ENCODE measurements at places on chromosomes 13 and 19.

GRCh38 chr19:35533822-35534392, 651 bp downstream of the GAPDHS start:
- DNase-seq, result peak; percentile 71

DNA sequence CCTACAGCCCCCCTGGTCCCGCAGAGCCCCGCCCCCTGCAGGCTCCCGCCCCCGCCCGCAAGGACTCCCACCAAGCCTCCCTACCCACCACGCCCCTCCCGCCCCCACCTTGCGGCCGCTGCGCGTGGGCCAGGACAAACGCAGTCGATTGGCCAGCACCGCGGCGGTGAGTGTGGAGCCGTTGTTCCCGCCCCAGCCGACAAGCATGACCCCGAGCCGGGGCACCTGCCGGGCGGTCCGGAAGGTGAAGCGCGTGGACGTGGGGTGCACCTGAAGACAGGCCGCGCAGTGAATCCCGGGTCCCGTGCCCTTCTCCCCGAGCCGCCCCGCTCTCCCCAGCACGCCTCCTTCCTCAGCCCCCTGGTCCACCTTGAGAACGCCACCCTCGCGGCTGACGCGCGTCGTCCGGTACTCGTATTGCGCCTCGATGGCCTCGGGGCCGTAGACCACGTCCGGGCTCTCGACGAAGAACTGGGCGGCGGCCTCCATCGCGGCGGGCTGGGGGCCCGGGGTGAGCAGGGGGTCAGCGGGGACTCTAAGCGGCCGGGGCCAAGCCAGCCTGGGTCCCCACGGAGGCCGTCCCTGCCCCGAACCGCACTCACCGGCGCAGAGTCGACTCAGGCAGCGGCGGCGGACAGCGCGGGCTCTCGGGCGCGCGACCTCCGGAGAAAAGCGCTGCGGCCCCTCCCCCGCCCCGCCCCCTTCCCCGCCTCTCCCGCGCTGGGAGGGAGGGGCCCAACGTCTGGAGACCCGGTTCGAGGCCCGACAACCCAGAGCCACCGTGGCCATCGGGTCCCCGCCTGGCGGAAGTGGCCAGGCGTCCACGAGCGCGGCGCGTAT, at the start of gene ISYNA1:
TSS of gene ISYNA1 (minus strand) at position 643 of the 840 bp plus-strand sequence. CDS start at position 489, 154 bp downstream.
- peak; percentile 73 for DNase-seq

GRCh38 chr19:7455600-7456296, 33.1 kb downstream of the PEX11G start:
- DNase-seq, result no peak

GRCh38 chr19:54659300-54659699, 3.5 kb upstream of the LILRB4 start:
- no peak for DNase-seq
